LHCN-M2 (cell line): ENCODE measurements at places on chromosomes 3 and 15.
A peak's percentile ranks its signal among the peaks of the same experiment; 100 is the strongest.

- DNase-seq: peak; percentile 39
These were observed 175.8 kb upstream of the MME start for GRCh38 chr3:154904328-154904727.

DNA sequence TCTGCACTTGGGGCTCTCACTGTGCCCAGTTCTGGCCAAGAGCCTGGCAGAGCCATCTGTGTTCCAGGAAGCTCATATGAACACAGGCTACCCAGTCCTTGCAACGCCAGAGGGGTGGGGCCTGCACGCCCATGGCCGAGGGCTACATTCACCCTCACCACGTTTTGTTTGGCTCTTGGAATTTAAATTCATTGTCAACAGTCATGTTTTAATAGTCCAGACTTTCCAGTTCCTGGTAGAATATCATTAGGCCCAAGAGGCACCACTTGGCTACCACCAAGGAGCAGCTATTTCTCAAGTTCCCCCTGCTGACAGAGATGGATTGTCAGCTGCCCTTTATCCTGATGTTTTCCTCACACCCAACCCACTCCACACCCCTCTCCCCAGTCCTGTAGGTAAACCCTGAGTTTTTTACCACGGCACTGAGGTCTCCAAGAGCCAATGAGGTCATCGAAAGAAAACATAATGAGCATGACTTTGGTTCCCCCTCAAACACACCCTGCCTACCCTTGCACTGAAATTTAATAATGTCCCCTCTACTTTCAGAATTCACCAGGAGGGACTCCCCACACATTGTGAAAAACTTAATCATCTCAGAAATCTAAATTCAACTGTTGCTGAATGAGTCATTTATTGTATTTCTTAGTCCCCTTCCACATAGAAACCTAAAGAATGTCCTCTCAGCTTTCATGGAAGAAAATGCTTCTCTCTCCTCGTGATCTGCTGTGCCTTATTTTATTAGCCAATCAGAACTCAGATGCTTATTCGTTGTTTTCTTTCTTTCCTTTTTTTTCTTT is 125.1 kb downstream of the SHQ1 start:
- DNase-seq: peak; percentile 80

- no peak for DNase-seq
These were observed 16.0 kb upstream of the PLA2G4D start for GRCh38 chr15:42110367-42110766.

GRCh38 chr15:50162969-50163718 is 18.9 kb upstream of the SLC27A2 start:
- no peak for DNase-seq

GRCh38 chr3:150105886-150106612 is 135.4 kb upstream of the PFN2 start:
- peak; percentile 71 for DNase-seq

DNA sequence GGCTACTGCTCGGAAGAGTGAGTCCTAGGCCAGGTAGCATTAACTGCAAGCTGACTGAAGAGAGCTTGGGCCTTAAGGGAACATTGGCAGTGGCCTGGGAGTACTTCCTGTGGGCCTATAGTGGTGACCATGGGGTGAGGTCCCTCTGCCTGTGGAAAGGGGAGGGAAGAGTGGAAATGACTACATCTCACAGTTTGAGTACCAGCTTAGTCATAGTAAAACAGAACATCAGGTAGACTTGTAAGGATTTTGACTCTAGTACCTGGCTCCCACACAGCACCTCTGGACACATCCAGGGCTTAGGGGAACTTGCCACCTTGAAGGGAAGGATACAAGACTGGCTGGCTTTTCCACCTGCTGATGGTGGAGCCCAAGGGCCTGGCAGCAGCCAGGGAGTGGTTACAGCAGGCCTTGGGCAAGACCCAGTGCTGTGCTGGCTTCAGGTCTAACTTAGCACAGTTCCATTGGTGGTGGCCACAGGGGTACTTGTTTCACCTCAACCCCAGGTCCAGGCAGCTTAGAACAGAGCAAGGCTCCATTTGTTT is 147.8 kb downstream of the SLC9A9 start:
- DNase-seq: no peak

- no peak for DNase-seq
These were observed 665.0 kb upstream of the CBLB start for GRCh38 chr3:106533788-106534160.

DNA sequence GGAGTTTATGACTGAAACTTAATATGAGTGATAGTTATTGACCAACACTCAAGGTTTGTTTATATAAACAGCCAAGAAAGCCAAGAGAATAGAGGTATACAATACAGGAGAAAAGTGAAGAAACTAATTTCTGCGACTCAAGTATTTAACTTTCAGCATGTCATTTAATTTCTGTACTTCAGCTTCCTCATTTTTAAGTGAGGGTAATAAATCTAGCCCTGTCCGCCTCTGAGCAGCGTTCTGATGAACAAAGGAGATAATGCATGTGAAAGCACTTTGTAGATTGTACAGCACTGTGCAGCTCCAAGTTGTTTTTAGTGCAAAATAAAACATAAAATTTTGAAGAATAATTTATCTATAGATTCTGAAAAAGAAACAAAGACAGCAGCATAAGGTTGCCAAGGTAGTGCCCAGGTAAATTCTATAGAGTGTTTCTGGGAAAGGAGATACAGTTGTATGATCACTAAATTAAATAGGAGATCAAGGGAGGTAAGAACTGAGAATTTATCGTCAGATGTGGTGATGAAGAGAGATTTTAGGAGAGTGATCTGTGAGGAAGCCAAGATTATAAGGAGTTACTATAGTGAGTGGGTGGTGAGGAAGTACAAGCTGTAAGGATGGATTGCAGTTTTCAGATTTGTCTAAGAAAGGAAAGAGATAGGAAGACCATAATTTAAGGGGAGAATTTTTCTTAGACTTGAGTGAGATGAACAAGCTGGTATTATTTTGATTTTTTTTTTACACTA is 71.3 kb downstream of the RASA2 start:
- DNase-seq: no peak

- no peak for DNase-seq
These were observed 6.5 kb downstream of the RRP9 start for GRCh38 chr3:51934991-51935885.

DNA sequence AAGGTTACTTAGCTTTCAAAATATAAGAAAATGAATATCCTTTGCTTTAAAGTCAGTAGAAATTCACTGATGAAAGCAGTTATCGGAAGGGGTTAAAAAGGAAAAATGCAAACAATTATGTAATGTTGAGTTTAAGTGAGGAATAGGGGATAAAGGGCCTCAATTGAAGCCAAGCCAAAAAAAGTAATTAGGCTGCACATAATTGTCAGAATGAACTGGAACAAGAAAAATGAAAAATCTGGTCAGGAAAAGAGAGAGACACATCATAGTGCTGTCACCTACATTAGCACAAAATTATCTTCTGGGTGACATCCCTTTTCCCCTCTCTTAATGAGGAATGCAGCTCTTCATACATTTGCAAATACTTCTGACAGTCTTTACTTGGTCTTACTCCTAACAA is 48.8 kb upstream of the PIK3R4 start:
- no peak for DNase-seq

GRCh38 chr15:87021751-87022150 is 942.1 kb downstream of the AGBL1 start:
- DNase-seq: no peak

DNA sequence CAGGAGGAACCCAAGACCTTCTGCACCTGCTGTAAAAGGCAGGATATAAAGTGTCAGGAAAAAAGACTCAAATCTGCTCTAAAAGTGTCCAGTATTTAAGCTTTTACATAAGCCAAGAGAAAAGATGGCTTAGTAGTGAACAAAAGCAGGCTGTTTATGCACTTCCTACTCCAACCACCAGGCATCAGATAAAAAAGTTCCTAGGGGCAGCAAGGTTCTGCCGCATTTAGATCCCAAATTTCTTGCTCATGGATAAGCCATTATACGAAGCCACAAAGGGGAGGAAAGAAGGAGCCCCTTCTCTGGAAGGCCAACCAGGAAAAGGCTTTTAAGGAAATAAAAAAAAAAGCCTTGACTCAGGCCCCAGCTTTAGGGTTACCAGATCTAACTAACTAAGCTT is 10.6 kb upstream of the SLC9C1 start:
- DNase-seq: peak; percentile 36

DNA sequence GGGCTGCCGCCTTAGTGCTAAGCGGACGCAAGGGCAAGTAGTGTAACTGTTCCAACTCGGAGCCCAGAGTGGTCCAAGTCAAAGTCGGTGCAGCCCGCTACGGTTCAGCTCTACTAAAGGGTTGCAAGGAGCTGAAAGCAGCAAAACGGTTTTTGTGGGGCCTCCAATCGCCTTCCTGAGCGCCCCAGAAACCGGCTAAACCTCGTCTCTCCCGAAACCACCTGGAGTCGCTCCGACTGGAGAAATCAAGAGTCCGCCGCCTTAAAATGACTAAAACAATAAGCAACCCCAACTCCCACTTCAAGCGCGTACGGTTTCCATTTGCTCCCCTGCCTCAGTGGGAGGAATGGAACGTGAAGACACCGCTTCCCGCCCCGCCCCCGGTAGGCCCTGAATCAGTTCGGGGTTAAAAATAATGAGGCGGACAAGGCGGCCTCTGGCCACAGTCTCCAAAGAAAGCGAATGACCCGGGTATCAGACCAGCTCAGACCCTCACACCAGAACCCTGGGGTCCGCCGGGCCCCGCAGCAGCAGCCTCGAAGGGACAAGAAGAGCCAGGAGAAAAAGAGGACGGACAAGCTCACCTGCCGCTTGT is 401 bp downstream of the SEC11A start:
- peak; percentile 19 for DNase-seq

GRCh38 chr3:23735535-23736326 is 70.0 kb upstream of the UBE2E1 start:
- DNase-seq: no peak

GRCh38 chr3:64878362-64878761 is 190.6 kb upstream of the ADAMTS9 start:
- DNase-seq: peak; percentile 62

DNA sequence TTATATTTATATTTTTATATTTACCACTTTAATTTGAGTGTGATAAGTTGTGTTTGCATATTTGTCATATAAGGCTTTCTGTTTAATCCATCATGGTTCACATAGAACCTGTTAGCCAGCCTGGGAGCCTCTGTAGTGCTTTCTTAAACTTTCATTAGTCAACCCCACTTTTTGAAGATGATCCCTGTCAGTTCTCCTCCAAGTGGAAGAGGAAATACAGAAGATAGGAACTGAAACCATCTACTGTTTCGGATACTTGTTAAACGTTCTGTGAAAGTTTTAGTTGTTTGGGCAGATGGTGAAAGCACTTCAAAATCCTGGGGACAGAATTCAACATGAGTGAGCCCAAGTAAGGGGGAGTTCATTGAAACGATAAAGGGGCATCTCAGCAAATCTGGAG is 4.6 kb upstream of the SAMMSON start:
- no peak for DNase-seq

DNA sequence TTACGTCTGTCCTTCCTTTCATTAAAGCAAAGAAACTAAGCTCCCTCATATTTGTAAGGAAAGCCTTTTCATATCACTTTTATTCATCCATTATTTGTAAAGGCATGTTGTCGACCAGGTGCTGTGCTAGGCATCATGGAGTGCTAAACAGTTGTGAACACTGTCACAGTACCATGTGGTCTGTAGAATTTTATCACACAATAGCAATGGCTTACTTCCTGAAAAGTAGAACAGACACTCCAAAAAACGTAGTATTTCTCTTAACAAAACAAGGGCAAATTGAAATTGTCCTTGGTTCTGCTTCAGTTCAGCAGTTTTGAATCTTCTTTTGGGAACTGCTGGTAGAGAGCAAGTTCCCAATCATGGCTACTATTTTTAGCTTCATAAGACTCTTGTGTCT is 63.3 kb downstream of the RBMS3 start:
- DNase-seq: no peak

DNA sequence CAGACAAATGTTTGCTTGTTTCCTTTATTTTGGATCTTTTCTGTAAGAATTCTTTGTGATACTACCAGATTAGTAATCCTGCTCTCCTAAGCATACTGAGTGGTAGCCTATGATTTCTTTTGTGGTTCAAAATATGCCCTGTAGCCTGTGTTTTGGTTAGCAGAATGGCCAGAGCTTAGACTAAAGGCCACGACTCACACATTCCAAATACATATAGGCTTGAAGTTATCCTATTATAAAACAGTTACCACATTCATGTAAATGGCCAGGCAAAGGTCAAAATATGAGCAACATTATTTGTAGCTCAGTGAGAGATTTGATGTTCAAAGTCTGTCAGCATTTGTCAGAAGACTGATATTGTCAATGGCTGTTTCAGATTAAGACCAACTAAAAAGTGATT is 84.5 kb downstream of the MITF start:
- peak; percentile 28 for DNase-seq

GRCh38 chr3:195095035-195095703 is 175.8 kb downstream of the XXYLT1 start:
- DNase-seq: no peak

DNA sequence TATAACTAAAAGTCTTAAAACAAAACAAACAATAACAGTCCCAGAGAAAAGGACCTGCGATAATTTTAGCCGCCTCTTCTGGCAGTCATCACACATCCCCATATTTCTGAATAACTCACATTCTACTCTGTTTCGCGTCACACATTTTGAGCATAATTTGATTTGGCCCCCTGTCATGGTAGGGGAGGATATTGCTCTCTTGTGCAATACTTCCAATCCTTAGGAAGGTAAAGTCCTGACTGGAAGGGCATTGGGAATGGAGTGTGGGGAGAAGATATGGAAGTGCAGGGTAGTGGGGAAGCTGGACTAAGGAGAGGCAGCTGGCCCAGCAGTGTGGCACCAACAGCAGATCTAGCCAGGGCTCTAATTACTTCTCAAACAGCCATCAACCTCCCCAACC is 11.3 kb upstream of the FSIP1 start:
- DNase-seq: no peak

DNA sequence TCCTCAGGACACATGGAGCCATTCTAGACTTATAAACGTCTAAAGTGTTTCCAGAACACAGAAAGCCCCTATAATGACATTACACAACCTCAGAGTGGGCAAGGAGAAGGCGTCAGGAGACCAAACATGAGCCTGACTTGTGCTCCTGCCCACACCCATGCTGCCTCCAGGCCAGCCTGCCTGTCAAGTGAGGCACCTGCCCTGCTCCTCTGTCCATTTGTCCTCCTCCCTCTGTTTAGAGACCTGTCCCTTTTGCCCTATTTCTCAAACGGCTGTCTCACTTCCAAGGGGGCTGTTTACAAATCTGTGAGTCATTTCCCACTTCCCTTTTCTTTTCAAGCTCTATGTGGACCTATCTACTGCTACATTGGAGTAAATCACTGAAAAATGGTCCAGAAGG is 21.0 kb downstream of the ZDHHC3 start:
- DNase-seq: peak; percentile 66

DNA sequence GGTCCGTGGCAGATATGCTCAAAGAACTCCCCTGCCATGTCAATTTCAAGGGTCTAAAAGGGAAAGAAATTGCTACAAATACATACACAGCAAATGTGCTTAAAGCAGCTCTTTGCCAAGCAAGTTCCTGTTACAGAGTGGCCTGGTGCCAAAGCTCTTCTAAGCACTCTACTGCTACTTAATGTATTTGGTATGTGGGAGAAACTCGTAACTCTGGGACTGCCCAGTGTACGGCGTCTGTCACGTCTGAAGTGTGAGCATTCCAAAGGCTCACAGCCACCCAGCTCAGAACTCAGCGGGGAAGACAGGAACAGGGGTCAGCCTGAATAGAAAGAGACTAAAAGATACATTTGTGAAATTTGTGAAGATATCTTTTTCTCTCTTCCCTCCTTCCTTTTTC is 54.6 kb downstream of the RBMS3 start:
- peak; percentile 96 for DNase-seq
